ENCODE measurements at places on chromosomes 2 and 18.
A peak's percentile ranks its signal among the peaks of the same experiment; 100 is the strongest.

- DNase-seq: no peak
Observed at GRCh38 chr2:236367506-236368289, 103.5 kb upstream of the ASB18 start.

- no peak for DNase-seq
Observed at GRCh38 chr2:195342061-195342460, 315.0 kb upstream of the SLC39A10 start.

DNA sequence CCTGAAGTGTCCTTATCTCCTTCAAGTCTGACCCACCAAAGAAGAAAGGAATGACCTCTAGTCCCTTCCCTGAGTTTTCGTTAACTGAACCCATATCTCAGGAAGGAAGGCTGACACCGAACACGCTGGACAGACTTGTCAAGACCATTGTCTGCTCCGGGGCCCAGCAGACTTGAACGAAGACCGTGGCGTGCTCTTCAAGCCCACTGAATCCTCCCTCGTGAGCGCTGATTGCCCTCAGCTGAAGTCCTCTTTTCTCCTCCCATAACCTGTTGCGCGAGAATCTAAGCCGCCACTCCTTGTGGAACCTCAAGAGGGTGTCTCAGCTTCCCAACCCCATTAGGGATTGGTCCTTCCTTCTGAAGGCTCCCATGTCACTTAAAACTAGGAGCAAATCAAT, 634 bp upstream of the CNDP1 start:
- no peak for DNase-seq

- no peak for DNase-seq
Observed at GRCh38 chr2:11236335-11236734, 81.1 kb downstream of the SLC66A3 start.

GRCh38 chr2:180368881-180369280, 361.8 kb upstream of the CWC22 start:
- DNase-seq: no peak

GRCh38 chr18:4251873-4252272, 203.2 kb downstream of the DLGAP1 start:
- no peak for DNase-seq

DNA sequence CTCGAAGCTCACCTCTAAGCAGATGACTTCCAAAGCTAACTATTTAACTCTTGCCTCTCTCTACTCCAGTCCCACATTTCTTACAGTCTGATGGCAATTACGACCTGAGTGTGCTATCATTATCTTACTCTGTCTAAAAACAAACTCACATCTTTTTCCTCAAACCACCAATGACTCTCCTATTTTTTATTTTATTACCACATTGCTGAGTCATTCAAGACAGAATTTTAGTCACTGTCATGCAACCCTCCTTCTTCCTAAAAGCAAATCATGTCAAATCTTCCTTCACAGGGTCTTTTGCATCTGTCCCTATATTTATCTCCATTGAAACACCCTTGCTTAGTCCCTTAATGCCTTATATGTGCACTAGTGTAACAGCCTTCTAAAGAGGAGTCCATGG, 34.6 kb upstream of the C2orf15 start:
- DNase-seq: no peak

DNA sequence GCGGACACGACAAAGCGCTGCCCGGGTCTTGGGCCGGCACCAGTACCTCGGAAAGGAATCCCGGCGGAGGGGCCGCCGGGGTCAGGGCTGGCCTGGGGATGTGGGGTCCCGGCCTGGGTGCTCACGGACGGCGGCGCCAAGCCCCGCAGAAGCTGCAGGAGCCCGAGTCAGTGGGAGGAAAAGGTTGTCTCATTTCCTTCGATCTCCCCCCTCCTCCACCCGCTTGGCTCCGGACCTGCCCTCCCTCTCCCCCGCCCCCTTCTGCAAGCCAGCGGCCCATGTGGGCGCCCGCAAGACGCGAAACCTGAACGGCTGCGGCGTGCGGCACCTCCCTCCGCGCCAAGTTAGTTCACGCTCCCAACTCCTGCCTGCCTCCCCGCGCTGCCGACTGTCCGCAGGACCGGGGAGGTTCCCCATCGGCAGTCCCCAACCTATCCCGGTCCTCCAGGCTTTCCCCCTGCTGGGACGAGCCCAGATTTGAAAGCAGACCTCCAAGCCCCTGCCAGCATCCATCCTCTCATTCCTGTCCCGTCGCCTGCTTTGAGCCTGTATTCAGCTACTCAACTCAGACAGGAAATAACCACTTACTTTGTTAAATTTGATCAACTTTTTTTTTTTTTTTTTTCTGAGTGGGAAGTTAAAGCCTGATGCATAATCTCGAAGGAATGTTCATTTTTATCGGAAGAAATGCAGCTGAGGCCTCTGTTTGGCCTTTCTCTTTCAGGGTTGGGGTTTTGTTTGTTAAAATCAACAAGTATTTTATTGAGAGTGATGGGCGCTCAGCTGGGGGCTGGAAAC, at the start of gene EVA1A:
EVA1A (minus strand) TSS at position 172 of the 798 bp plus-strand sequence. CDS start 42,799 bp downstream, outside the sequence.
- DNase-seq: no peak

DNA sequence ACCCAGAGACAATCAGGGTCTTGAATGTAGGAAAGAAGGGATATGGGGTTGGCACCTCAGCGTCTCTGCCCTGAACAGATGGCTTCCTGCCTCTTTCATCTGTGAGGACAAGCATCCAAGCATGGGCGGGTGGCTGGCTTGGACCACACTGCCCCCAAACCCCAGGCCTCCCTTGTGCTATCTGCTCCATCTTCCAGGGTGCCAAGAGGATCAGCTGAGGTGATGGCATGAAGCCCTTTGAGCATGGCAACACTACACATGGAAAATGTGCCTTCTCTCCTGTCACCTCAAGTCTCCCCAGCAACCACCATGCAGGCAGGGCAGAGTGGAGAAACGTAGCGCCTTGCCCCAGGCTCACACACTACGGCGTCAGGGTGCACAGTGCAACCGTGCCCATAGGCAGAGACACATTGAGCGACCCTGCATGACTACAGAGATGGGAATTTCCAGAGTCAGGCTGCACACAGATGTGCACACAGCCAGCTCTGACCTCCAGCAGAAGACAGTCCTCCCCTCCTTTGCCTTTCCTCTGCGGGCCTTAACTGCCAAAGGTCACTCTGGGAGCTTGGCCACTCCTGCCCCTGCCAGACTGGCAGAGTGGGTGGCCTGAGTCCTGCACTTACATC, 1.5 kb downstream of the KCNIP3 start:
- DNase-seq: no peak

- DNase-seq: peak; percentile 85
Observed at GRCh38 chr2:232835687-232836208, 34.3 kb upstream of the SNORC start.

DNA sequence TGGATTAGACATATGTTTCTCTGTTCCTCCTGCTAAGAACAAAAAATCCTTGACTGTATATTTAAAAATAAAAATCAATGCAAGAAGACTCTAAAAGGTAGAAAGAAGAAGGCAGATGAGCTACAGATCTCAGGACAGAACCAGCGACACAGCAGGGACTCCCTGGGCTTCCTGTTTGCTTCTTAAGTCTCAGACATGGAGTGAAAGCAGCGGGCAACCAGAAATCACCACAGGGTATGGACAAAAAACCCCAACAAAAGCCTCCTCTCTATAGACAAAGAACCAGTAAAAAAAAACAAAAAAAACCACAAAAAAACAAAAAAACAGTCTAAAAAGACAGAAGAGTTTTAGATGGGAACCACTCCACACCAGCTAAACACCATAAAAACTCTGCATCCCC, 971.0 kb upstream of the GYPC start:
- no peak for DNase-seq

GRCh38 chr18:64100116-64100922, 48.6 kb downstream of the LINC00305 start:
- no peak for DNase-seq

DNA sequence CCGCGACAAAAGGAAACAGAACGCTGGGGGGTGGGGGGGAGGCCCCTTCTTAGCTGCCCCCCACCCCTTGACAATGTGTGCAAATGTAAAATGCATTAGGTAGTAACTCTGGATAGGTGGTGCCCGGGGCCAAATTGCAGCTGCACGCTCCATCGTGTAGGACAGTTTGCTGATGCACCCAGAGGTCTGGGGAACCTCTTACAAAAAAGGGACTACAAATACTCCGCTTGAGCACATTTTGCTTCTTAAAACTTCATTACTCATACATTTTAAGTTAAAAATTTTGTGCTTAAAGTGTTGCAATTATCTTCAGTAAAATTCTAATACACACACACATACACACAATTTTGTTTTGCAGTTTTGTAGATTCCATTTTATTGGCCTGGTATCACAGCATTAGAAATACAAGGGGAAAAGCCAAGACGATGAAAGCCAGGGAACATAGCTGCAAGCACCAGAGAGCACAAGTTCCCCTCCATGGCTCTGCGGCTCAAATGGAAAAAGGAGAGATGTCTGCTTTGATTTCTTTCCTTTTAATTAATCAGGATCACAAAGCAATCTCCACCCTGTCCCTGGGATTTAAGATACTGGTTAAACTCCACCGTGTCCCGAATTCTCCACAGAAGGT, 582.1 kb downstream of the ZEB2 start:
- no peak for DNase-seq

DNA sequence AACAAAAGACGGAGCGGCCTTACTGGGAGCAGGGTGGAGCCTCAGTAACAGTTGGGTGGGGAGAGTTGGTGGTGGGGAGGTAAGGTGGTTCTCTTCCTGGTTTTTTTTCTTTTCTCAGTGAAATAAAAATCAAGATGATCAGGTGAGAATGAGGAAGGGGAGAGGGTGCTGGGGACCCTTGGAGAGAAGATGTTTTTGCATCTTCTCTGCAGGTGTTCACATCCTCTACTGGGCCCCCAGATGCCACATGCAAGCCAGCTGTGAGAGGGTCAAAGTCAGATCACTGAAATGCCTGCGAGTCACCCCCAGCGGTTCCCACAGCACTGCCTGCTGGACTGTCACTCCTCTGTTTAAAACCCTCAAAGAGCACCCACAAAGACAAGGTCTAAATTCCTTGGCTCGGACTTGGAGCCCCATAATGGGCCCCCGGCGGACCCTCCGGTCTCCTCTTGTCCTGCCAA, 69.8 kb upstream of the FHL2 start:
- DNase-seq: no peak

DNA sequence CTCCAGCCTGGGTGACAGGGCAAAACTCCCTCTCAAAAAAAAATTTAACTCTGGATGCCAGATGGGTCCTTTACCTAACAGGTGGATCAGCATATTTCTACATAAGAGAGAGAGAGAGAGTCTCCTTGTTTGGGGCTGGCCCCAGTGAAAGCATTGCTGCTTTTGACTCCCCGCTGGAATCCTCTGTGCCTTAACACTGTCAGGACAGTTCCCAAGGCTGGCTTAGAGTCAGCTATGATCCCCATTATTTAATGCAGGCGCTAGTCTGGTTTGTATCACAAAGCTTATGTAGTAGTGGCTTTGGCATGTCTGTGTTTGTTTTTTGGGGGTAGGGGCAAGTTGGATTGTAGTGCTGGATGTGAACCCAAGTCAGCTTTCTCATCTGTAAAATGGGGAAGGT, 9.4 kb downstream of the INPP4A start:
- DNase-seq: no peak

- DNase-seq: no peak
Observed at GRCh38 chr2:213018340-213018901, 133.0 kb downstream of the IKZF2 start.

DNA sequence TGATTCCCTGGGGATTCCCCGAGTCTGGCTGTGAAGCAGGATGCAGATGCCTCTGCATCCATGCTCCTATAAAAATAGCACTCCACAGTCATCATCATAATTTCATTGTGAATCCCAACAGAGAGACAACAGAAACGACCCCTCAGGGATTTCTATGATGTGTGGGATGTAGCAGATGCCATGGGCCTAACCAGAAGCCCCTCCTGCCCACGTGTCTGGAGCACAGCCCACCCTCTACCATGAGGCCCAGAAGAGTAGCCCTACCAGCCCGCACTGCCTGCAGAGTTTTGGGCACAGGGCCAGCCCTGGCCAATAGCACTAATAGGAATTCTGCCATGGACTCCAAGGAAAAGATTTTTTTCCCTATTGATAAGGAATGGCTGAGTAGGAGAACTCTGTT, 66.6 kb downstream of the GYPC start:
- DNase-seq: no peak

DNA sequence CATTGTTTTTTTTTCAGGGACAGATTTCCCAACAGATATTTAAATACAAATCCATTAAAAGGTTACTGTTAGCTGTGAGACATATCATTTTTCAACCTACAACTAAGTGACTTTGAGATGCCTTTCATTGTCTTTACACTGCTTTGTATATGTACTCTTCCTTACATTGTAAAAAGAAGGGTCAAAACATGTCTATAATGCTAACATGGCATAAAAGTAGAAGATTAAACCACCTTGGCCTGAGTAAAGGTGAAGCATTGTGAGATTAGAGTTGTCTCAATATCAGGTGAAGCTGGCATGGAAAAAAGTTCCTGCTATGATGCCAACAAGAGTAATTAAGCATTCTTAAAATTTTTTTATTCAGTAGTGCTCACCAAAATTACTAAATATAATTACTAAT, 1508.5 kb upstream of the NXPH2 start:
- DNase-seq: no peak

- no peak for DNase-seq
Observed at GRCh38 chr2:19272941-19273470, 85.4 kb downstream of the OSR1 start.

- DNase-seq: no peak
Observed at GRCh38 chr18:52341608-52342381, 1.8 kb downstream of the DCC start.

DNA sequence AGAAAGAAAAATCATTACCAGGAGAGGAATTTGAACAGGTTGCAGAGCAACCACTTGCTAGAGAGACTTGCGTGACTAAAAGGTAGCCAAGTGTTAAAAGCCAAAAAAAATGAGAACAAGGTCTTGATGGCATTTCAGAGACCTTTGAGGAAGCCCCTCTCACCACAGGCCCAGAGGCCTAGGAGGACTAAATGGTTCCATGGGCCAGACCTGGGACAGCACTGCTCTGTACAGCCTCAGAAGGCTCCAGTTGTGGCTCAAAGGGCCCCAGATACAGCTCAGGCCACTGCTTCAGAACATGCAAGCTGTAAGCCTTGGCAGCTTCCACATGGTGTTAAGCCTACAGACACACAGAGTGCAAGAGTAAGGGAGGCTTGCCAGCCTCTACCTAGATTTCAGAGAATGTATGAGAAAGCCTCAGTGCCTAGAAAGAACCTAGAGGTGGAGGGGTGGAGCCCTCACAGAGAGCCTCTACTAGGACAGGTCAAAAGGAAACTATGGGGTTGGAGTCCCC, 15.3 kb downstream of the CNDP1 start:
- no peak for DNase-seq

- DNase-seq: no peak
Observed at GRCh38 chr2:65024149-65024829, 31.9 kb upstream of the CEP68 start.

- DNase-seq: no peak
Observed at GRCh38 chr18:32804134-32804888, 31.5 kb upstream of the KLHL14 start.

- no peak for DNase-seq
Observed at GRCh38 chr2:203600286-203600685, 65.2 kb upstream of the RAPH1 start.

GRCh38 chr2:154693741-154694340, 4.7 kb upstream of the KCNJ3 start:
- DNase-seq: no peak

DNA sequence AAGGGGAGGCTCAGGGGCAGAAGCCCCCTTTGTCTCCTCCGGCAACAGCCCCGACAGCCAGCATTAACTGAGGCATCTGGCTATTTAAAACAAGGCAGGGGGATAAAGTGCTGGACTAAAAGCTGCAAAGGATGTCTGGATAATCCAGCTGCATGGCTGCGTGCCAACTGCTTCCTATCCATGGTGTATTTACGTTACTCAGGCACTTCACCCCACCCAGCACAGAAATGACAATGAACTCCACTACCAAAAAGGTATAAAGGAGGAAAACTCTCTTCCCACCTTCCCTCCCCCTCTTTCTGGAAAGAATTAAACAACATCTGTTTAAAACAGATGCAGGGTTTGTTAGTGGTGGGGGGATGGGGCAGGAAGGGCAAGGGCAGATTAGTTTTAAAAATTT, 82.5 kb downstream of the SPRED2 start:
- DNase-seq: peak; percentile 84
